ENCODE measurements at places on chromosomes 13 and 19.
A peak's percentile ranks its signal among the peaks of the same experiment; 100 is the strongest.

DNA sequence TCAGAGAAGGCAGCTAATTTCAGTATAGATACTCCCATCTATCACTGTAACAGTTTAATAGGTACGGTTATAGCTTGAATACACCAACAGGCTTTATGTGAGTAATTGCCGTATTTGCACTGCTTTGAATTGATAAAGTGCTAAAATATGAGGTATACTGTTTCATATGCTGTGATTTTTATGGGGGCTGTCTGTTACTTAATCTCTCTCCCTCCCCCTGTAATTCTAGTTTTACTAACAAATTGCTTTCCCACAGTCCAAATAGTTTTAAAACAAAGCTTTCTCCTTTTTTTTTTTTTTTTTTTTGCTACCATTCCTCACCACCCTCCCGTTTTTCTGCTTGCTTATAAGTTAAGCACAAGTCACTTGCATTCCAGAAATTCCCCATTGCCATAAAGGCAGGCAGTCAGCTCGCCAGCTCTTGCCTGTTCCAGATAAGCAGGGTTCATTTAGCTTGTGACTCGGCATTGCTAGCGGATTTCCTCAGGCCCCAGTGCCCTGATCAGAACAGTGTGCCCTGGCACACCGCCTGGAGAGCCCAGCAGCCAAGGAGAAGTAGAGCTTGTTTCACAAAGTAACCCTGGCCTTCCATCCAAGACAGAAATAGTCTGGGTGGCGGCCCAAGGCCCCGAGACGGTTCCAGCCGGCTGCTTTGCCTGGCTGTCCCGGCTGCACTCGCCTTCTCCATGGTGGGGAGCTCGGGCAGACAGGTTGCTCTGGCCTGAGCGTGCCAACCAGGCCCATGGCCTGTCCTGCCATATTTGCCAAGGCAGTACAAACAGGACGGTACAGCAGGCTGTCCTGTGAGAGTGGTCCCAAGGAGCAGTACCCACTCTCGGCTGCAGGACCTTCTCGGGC lies 43.5 kb upstream of the NPAS1 start:
- DNase-seq: peak; percentile 83

DNA sequence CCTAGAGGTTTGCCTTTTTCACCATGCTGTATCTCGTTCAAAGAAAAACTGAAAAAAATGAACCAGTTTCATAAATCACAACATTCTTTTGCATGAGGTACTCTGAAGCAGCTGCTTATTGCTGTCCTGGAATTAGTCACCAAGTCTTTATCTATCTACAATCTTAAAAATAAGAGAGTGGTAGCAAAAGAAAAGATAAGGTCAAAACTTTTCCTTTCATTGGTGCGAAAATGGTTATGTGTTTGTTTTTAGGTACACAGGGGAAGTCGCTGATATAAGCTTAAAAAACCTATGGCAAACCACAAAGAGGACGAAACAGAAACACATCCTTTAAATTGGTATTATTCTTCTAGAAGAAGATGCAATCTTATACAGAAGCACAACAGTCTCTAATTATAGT lies 20.7 kb downstream of the OBI1 start:
- DNase-seq: no peak

- DNase-seq: no peak
These were observed 219.5 kb downstream of the DCT start for GRCh38 chr13:94259984-94260383.

- no peak for DNase-seq
These were observed 11.7 kb downstream of the NDUFB7 start for GRCh38 chr19:14559916-14560775.

DNA sequence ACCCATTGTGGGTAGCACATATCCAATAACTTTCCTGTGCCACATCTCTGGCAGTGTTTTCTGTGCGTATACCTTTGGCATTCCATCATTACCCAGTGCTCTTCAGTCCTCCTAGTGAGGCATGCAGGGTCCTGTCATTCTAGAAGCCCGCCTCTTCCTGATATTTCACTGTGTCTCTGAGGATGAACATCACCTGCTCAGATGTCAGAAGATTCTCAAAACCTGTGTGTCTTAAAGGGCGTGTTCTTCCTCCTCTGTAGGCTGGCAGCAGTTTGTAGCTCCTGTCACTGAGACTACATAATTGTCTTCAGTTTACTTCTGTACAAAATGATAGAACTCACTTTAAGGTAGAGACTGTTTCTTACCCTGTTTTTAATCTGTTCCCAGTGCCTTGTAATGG lies 56.9 kb upstream of the TEX29 start:
- DNase-seq: no peak

- DNase-seq: no peak
These were observed 7.1 kb upstream of the CIRBP start for GRCh38 chr19:1261798-1262622.

- DNase-seq: no peak
These were observed 117.8 kb upstream of the SERP2 start for GRCh38 chr13:44255771-44256364.

GRCh38 chr19:572743-573518 lies 535 bp downstream of the BSG start:
- DNase-seq: no peak

- no peak for DNase-seq
These were observed 13.6 kb upstream of the ZNF14 start for GRCh38 chr19:19746286-19747213.

DNA sequence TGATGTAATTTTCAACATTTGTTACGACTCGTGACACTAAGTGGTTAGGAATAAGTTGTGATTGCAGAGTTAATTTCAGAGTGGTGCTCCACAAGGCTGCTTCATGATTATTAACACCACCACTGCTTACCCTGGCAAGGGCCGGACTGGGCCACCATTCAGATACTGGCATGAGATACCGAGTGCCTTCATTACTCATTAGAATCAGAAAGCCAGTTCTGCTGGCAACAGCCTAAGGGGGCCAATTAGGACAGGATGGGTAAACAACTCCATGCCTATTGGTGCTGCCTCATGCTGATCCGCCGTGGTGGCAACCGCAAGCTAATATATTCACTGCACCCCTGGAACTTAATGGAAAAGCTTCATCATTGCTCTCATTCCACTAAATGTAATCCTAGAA lies 575.1 kb downstream of the EFNB2 start:
- DNase-seq: no peak

GRCh38 chr13:54029720-54030119 lies 1001.1 kb downstream of the OLFM4 start:
- DNase-seq: no peak

DNA sequence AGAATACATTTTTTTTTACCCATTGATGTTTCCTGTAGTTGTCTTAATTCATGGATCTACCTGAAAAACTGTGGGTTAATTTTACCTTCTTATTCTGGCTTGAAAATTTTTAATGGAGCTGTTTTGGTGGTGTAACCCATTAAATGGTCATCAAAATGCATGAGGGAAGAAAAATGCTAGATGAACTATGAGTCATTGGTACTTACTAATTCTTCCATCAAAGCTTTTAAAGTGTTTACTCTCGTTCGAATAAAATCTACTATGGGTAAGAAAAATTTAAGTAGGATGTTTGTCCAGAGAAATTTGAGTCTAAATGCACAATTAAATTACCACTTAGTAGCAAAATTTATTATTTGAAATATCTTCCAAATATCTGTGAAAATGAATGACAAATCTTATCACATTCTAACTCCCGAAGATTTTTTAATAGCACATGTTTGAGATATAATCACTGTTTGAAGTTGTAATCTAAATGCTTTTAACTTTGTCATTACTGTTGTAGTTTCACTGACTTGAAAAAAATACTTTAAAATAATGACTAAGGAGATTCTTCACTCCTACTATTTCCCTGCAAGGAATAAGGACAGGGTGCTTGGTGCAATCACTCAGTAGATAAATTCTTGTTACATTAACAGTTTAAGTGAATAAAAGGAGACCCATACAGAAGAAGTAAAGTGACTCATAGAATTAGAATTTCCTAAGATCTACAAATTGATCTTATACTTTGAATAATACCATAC lies 437.7 kb downstream of the IRS2 start:
- no peak for DNase-seq

- no peak for DNase-seq
These were observed 490.8 kb downstream of the RFC3 start for GRCh38 chr13:34308725-34309124.

GRCh38 chr19:49811328-49811727 lies 1.8 kb downstream of the FUZ start:
- DNase-seq: no peak

DNA sequence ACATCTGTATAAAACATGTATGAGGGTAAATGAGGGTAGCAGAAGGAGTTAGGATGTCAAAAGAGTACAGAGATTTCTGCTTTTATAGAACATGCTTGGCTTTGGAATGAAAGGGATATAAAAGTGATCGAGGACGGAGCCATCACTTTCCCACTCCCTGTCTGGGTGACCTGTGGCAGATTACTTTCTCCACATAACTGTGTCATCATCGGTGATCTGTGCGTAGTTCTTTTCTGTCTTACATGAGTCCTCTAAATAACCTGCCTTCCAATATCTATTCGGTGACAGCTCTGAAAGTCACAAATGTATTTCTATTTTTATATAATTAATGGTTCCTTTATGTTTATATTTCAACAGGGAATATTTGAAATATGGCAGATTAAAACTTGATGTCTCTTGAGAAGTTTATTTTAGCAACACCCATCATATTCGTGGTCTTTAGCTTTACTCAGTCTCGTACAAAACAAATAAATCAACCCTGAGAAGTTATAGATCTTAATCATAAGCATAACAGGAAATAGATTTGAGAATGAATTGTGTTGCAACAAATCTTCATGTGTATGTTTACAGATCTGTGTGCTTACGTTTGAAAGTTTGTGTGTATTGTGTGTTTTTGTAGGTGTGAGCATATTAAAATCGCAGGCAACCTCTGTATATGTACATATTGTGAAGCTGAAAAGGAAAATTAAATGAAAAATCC lies 1094.3 kb downstream of the EFNB2 start:
- no peak for DNase-seq

- DNase-seq: no peak
These were observed 62.9 kb downstream of the TRPC4 start for GRCh38 chr13:37806666-37807065.

DNA sequence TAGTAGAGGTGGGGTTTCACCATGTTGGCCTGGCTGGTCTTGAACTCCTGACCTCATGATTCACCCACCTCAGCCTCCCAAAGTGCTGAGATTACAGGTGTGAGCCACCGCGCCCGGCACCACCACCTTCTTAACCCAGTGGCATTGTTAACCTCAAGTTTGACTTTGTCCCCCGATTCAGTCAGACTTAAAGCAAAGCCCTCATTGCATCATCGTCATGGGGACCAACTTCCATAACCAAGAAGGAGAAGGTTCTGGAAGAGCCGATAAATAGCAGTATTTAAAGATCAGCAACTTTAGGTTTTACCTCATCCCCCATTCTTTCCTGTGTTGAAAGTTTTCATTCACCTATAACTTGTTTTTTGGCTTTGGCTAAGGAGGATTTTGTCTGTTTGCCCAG lies 6.7 kb upstream of the INAFM1 start:
- no peak for DNase-seq

- no peak for DNase-seq
These were observed 155.7 kb downstream of the TNFRSF19 start for GRCh38 chr13:23725922-23726321.

DNA sequence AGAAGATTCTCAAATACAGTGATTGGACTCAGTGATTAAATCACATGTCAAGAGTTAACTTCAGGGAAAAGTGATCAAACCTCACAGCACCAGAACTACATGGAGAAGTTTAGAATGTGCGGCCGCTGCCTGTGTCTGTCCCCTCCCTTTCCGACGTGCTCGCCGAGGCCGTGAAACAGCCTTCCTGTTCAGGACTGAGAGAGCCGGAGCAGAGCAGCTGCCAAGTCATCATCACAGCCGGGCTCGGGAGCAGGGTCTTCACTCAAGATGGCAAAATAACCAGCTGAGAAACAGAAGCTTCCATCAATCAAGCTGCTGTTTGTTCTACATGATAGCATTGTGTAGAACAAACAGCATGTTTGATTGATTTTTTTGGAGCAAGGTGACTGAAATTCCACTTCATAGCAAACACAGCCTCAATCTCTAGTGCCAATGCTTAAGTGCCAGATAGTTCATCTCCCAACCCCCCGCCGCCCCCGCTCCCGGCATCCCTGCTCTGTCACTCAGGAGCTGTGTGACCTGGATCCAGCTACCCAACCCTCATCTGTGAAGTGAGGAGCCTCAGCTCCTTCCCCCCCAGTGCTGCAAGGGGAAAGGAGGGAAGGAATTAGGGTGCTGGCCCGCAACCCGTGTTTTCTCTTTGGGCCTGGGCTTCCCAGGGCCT lies 70.6 kb downstream of the HSPH1 start:
- DNase-seq: peak; percentile 60

Data from putamen (tissue), 1 donor.